ENCODE measurements at places on chromosomes 7 and 10.

DNA sequence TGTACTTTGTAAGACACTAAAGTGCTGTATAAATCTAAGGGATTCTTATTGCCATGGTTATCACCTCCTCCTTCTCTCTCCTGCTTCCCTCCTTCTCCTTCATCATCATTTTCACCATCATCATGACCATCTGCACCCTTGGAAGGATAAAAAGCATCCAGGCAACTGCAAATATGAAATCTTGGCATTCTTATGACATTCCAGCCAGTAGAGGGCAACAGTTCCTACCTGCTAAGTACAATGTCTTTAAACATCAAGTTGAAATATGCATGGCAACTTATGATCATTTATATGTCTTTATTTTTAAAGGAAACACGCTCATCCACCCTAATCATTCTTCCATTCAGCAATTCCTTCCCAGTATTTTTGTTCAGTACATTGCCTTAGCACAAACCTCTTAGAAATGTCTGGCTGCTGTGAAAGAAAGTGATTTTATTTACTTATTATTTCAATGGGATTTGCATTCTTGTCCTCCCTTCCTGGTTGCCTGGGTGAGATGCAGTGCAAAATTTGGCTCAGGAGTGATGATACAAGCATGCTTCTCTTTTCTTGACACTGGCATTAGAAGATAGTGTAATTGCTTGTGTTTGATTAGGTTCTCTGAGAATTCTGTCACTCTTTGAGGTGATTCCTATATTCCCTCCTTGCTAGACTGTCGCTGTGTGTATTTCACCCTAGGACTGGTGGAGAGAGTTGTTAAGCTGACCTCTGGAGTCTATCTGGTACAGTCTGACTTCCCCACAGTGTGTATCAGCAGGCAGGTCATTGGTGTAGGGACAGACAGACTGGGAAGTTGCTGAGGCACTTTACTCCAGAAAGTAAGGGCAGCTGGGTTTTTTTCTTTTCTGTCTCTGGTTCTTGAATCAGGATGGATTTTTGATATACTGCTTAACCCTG lies 188.5 kb upstream of the BMPER start:
- DNase-seq, result peak; percentile 71

DNA sequence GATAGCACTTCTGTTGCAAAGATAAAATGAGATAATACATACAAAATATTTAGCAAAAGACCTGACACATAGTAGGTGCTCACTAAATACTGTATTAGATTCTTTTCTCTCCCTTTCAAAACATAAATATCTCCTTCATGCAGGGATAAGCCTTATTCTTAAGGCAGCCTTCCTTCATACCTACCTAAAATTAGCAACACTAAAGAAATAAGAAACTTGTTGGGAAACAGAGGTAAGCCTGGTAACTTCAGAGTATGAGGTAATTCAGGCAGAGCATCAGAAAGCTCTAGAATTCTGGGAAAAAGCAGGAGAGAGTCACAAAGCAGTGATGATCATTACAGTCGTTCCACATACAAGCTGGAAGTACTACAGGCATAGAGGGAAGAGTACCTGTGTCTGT lies 15.2 kb downstream of the HIBADH start:
- DNase-seq, result no peak

DNA sequence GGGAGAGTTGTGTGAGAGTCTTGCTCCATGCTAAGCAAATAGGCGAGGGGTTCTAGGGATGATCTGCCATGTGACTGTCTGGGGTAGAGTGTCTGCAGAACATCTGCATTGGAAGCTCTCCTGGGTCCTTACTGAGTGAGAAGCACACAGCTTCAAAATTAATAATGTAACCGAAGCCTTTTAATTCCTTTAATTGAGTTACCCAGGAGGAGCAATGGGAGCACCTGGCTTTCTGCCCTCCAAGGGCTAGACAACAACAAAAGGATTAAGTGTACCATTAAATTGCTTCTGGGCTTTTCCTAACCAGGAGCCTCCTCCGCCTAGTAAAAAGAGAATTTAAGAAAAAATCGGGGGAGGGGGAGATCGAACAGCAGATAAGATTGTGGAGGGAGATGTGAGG lies 102.0 kb upstream of the TBX20 start:
- no peak for DNase-seq

GRCh38 chr10:127441350-127442219 lies 107.5 kb upstream of the NPS start:
- no peak for DNase-seq

DNA sequence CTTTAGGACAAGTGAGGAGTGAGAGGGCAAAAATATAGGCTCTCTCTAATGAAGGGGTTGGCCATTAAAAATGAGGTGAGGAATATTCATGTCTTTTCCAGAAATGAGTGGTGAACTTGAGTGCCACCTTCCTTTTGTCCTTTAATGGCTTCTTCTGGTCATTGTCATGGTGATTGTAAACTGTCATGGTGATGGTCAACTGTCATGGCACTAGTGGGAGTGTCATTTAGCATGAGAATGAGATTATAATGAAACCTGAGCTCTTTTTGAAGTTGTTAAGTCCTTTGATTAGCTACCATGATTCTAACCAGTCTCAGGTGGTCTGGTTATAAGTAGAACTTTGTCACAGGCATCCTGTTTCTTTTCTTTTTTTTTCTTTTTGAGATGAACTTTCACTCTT lies 524.4 kb downstream of the NEBL start:
- peak; percentile 17 for DNase-seq

DNA sequence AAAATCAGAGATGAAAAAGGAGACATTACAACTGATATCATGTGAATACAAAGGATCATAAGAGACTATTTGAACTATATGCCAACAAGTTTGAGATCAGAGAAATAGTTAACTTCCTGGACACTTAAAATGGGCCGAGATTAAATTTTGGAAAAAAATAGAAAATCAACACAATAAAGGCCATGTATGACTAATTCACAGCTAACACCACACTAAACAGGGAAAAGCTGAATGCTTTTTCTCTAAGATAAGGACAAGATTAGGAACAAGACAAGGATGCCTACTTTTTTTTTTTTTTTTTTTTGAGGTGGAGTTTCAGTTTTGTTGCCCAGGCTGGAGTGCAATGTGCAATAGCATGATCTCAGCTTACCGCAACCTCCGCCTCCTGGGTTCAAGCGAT lies 151.4 kb upstream of the MAGI2 start:
- no peak for DNase-seq

DNA sequence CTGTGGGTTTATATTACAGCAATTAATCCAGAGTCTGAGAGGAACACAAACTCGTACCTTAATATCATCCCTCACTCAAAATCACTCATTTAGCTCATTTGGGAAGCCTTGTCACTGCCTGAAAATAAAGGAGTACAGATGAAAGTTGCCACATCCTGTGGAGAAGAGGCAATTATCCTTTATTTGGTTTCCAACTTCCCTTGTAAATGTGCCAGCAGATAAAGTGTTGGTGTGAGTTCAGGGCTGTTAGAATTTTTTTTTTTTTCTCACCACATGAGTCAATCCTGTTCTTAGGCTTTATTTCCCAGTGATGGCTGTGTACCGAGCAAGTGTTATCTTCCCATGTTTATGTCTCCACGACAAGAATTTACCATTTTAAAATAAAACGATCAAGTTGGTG lies 99.0 kb upstream of the SMIM30 start:
- peak; percentile 27 for DNase-seq

GRCh38 chr7:77222065-77222464 lies 22.4 kb upstream of the FGL2 start:
- no peak for DNase-seq

- DNase-seq, result peak; percentile 60
These were observed 990 bp downstream of the ZNF467 start for GRCh38 chr7:149772241-149772955.

GRCh38 chr7:124712017-124712416 lies 53.6 kb downstream of the GPR37 start:
- no peak for DNase-seq

- DNase-seq, result no peak
These were observed 34.4 kb upstream of the ECHDC3 start for GRCh38 chr10:11707624-11708350.

DNA sequence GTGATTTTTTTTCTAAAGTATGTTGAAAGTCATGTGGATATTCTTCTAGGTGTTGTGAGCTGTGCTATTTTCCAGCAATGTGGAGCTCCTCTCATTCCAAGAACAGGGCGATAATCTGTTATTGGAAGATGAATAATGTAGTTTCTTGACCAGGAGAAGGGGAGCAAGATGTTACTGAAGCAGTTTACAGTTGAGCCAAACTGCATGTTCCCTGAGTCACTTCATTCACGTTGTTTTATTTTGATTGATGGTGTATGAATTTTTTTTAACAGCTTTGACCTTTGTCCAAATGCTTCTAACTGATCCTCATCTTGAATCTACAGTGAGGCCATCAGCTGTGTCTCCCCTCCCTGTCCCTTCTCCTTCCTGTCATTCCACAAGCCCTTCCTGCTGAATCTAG lies 277.1 kb upstream of the KLF6 start:
- DNase-seq, result no peak

GRCh38 chr10:127587668-127588365 lies 38.7 kb downstream of the NPS start:
- no peak for DNase-seq

Data from DMS53 (cell line).